ENCODE measurements at places on chromosomes 12 and 14. TPM values are rescaled to one million over a fixed set of nuclear protein-coding genes. Genes with fewer than 3 reads are reported as not detected.

CLEC4D gene
- not detected for polyA plus RNA-seq

NOXRED1 gene
- polyA plus RNA-seq, result 0.06 TPM

TRPV4 gene
- 6.6 TPM for polyA plus RNA-seq

DNA sequence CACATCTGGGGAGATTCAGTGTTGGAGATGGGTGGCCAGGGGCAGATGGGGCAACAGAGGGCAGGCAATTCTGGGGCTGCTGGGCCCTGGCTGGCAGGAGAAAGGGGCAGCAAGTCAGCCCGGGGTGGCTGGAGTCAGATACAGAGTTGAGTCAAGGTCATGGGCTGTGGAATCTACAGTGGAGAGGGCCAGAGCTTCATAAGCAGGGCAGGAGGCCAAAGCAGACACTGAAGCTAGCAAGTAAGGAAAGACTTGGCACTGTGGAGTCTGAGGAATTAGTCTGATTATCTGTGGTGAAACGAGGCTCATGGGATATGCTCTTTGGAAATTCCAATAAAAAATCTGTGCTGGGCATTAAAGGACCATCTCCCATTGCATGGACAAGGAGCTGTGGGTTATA is 95.5 kb downstream of the TMX1 start:
- no peak for DNase-seq

- DNase-seq, result no peak
Measured at GRCh38 chr12:32102234-32102633, 4.4 kb upstream of the BICD1 start.

- DNase-seq, result peak; percentile 79
Measured at GRCh38 chr12:114508529-114509129, 102.7 kb upstream of the TBX5 start.

- DNase-seq, result peak; percentile 3
Measured at GRCh38 chr12:119613319-119613936, 19.9 kb downstream of the TMEM233 start.

- no peak for DNase-seq
Measured at GRCh38 chr12:117052386-117053049, 46.7 kb downstream of the TESC start.

- no peak for DNase-seq
Measured at GRCh38 chr14:73744175-73744867, 30.1 kb upstream of the PNMA1 start.

GRCh38 chr12:49622501-49623141 is 740 bp upstream of the PRPF40B start:
- peak; percentile 3 for DNase-seq

DNA sequence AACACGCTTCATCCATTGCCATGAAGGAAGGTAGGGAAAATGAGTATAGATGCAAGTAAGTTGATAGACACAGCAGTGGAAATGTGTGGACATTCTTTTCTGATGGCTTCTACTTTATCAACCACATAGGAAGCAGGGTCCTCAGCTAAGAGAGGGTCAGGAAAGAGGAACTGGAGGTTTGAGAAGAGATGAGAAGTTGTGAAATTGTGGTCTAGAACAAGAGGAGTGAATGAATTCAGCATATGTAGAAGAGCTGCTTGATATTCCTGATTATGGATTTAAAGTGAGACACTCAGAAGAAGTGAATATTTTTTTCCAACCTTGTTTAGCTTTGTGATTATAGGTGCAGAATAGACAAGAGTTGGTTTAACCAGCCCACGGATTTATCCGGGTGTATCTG is 128.5 kb downstream of the SLC15A5 start:
- no peak for DNase-seq

- DNase-seq, result no peak
Measured at GRCh38 chr12:5556033-5556614, 124.2 kb downstream of the NTF3 start.

DNA sequence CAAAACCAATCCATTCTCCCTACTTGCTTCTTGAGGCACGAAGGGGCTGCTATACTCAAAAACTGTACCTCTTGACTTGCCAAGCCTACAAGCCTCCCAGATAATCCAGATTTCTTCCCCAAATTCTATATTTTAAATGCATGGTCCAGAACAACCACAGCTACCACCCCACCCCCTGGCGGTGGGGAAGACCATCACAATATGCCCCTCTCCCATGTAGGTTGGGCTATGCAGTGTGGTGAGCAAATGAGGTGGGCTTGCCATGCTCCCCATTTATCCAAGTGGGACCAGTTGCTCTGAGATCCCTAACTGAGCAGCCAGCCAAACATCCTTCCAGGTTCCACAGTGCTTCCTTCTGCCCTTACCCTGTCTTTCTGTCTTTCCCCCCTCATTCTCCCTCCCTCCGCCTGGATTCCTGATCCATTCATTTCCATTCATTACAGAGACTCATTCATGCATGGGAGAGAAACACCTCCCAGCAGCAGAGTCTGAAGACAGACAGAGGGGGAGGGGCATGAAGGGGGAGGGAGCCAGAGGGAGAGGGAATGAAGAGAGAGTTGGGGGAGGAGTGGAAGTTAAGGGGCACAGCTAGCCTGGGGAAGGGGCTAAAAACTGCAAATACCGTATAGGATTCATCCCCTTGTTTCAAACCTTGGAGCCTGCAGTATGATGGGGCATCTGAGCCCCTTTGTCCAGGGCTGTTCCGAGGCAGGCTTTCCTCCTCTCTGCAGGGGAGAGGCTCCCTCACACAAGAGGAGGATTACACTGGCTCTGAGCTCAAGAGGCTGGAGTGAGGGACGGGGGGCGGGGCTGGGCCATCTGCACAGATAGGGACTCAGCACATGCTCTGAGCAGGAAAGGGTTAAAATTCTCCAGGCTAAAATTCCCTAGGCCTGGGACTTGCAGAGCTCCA is 4.4 kb downstream of the ZNF219 start:
- DNase-seq, result no peak

- peak; percentile 18 for DNase-seq
Measured at GRCh38 chr14:33432407-33433023, 493.8 kb downstream of the NPAS3 start.
